ENCODE measurements at places on chromosomes 1 and 21.

DNA sequence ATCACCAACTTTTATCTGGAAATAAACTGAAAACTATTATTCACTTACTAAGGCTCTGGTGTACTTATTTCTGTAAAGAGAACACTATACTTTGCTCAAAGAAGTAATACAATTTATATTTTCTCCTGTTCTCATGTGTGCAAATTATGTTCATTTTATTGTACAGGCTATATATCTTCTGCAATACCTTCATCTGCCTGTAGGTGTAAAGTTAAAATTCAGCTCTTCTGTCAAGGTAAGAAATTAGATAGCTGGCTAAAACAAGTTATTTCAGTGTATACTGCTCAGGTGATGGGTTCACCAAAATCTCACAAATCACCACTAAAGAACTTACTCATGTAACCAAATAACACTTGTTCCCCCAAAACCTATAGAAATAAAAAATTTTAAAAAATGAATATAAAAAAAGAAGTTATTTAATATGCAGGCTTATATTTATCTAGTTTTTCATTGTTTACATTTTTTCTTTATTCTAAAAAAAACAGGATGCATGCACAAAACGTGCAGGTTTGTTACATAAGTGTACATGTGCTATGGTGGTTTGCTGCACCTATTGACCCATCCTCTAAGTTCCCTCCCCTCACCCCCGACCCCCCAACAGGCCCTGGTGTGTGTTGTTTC lies 81.5 kb downstream of the PTGER3 start:
- DNase-seq: peak; percentile 30

GRCh38 chr1:159790237-159790917 lies 9.6 kb downstream of the DUSP23 start:
- DNase-seq: peak; percentile 78

- DNase-seq: no peak
These were observed 12.0 kb downstream of the EGLN1 start for GRCh38 chr1:231410036-231410612.

- DNase-seq: no peak
These were observed 65.7 kb upstream of the ECE1 start for GRCh38 chr1:21355956-21356355.

DNA sequence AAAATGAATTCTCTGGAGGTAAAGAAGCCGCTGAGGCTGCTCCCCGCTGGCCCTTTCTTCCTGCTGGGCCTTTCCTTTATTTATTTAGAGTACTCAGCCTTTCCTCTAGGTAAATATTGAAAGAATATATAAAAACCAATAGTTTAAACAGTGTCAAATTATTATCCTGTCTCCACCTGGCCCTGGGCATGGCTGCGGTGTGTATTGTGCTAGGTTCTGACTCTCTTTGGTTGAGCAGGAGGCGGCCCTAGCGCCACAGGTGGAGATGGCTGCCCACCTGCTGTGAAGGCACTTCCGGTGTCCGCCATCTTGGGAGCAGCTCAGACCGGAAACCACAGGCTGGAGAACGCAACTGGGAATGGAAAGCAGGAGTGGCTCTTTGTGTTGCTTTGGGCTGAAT lies 29.0 kb upstream of the CLDN14 start:
- DNase-seq: no peak

DNA sequence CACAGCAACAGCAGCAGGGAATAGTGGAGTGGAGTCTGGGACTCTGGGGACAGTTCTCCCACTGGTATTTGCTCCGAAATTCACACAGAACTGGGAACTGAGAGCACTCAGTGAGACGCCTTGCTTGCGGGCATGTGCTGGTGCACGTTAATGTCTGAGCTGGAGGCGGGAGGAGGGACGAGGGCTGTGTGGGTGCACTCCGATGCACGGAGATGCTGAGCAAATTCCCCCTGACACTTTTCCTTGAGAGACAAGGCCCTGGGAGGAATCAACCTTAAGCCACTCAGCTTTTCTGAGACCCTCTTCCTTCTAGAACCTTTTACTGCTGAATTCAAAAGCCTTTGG lies 2.8 kb downstream of the RGS8 start:
- DNase-seq: no peak

DNA sequence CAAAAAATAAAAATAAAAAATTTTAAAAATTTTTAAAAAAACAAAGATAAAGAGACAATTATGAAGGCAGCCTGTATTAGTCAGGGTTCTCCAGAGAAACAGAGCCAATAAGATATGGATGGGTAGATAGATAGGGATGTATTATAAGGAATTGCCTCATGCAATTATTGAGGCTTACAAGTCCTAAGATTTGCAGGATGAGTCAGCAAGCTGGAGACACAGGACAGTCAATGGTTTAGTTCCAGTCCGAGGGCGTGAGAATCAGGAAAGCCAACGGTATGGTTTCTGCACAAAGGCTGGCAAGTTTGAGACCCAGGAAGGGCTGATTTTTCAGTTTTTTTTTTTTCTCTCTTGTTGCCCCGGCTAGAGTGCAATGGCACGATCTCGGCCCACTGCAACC lies 24.1 kb upstream of the EIF4G3 start:
- no peak for DNase-seq

DNA sequence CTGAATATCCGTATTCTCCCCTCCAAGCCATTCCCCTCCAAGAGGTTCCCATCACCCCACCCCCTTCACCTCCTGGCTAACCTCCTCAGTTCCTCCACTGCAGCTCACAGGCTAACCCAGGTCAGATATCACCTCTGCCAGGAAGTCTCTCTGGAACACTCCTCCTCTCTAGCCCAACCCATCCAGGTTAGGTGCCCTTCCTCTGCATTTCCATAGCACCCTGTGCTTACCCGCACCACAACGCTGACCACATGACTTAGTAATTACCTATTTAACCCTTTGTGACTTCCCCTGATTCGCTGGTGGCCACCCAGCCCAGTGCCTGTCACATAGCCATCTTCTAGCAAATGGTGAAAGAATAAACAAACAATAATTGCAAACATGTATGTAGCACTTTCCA lies 49.5 kb upstream of the IFFO2 start:
- no peak for DNase-seq

GRCh38 chr1:201361652-201362504 lies 15.6 kb downstream of the TNNT2 start:
- peak; percentile 80 for DNase-seq

DNA sequence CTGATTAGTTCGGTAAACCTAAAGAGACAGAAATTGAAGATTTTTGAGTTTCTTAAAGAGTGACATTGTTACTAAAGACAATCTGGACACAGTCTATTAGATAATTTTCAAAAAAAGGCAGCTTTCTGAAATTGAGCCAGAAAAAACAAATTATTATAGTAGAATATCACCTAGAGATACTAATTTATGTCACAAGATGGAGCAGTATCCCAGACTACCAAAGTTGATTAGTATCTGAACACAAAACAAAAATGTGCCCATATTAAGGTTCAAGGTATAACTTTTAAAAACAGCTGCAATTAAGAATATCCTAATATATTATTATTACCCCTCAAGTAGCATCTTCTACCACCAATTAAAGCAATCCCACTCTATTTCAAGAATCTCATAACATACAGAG lies 40.5 kb upstream of the SYT2 start:
- DNase-seq: no peak

GRCh38 chr1:236677641-236678235 lies 8.6 kb upstream of the ACTN2 start:
- no peak for DNase-seq

- DNase-seq: no peak
These were observed 35.8 kb downstream of the CDC42 start for GRCh38 chr1:22088331-22088730.

DNA sequence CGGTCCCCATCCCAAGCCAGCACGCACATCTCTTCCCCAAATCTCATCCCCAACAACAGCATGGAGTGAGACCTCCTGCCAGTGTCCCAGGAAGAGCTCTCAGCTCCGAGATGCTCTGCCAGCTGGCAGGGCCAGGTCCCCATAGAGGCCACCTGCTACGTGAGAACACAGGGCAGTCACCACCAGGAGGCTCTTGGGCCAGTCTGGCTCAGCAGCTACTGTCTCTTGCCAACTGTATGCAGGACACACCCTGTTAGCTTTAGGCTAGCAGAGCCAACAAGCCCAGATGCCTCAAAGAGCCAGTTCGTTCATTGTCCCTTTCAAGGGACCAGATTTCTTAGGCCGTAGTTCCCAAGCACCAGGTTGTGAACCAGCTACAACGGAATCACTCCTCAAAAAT lies 36.9 kb downstream of the FBXO2 start:
- DNase-seq: peak; percentile 26

GRCh38 chr1:113279776-113280391 lies 110.4 kb upstream of the MAGI3 start:
- DNase-seq: no peak

GRCh38 chr1:15939181-15940109 lies 36.5 kb downstream of the ZBTB17 start:
- no peak for DNase-seq

DNA sequence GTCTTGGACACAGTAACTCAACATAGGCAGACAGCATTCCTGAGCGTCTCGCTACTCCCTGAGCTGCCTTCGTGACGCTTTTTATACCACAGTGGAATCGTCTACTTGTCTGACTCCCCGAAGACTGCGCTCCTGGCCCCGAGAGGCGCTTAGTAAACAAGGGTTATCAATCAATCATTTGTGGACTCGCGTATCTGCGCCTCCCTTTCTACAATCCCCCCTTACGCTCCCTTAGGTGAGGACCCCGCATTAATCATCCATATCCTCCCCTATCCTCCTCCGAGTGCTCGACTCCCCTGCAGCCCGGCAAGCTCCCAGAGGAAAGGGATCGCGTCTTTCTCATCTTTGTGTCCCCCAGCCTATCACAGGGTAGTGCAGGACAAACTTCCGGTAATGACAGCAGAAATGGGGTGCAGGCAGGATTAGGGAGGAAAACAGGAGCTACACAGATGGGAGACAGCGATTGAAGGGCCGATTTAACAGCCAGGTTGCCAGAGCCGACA lies 522 bp downstream of the TMEM59 start:
- peak; percentile 74 for DNase-seq

- DNase-seq: no peak
These were observed 448.6 kb downstream of the CAMTA1 start for GRCh38 chr1:7233646-7234470.

DNA sequence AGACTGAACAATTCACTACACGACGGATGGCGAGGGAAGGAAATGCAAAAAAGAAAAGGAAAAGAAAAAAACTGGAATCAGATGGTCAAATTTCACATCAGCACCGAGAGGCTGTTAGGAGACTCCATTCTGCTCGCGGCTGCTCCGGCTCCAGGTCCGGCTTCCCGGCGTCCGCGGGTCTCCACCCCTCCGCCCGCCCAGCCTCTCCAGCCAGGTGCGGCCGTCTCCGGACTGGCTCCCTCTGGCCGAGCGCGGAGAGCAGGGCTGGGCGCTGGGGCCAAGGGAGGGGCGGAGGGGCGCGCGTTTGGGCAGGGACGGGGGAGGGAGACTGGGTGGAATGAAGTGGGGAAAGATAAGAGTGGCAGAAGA lies 332 bp downstream of the KCNJ6 start:
- peak; percentile 58 for DNase-seq

- DNase-seq: peak; percentile 75
These were observed 14.8 kb upstream of the METTL18 start for GRCh38 chr1:169809370-169810095.

DNA sequence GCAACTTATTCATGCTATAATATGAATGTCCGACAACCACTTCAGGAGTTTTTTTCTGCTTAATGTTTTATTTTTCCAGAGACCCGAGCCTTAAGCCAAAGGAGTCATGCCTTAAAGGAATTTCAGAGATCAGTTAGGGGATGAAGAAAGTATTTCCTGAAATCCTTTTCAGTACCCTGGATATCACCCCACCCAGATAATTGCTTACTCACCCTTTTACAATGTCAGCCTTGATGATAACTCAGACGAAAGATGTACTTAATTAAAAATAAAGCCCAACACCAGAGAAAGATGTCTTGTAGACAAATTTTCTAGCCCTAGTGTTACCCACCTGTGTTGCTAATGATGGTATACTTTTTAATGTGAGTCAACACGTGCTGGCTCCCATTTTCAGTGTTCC lies 124.1 kb downstream of the XCL2 start:
- DNase-seq: no peak

DNA sequence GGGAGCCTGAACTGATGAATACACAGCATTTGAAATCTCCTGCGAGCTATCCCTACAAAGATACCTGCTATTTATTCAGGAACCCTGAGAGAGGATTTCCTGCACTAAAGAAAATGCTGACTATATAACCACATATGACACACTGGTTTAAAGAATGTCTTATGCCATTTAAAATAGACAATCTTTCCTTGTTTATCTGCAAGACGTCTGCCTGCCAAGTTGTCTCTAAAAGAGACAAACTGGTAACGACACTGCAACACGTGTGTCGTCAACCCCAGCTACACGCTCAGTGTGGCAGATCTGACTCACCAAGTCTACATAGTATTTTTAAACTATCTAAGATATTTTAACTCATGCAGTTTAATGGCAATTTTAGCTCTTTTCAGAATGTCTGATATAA lies 42.7 kb downstream of the APP start:
- DNase-seq: no peak

DNA sequence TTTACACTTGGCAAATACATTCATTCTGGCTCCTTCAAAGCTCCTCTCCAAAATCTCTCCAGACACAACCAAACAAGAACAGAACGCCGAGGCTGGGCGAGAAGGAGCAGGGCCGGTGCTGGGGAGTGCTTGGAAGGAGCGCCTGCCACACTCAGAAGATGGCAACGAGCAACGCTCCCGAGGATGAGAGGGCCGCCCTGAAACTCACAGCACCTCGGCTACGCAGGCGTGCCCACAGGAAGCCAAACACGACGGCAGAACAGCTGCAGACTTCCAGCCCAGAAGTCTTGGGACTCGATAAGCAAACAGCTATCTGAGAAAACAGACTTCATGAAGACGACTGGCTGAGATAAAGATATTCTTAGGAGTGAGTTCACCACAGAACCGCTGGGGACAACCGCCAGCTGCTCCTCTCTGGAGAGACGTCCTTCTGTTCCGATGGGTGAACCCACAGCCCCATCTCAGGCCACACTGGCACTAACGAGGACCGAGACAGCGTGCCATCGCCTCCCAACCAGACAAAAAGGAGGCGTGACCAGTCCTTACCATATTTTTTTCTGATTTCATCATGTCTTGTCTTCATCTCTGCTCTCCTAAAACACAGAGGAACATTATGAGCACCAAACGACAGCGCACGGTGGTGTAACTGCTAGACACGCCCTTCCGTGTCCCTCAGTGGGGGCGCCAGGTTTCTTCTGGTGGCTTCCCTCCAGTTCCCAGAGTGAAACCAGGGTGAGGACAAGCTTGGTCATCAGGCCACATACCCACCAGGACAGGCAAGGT lies 18.6 kb downstream of the PTTG1IP start:
- no peak for DNase-seq

GRCh38 chr1:198087831-198088230 lies 69.0 kb upstream of the NEK7 start:
- DNase-seq: no peak

GRCh38 chr1:156591181-156591431 lies 470 bp upstream of the NAXE start:
- peak; percentile 75 for DNase-seq
